Fibroblast of the aortic adventitia (primary cell): ENCODE measurements at places on chromosomes 16 and 17. TPM values are rescaled to one million over a fixed set of nuclear protein-coding genes. Genes with fewer than 3 reads are reported as not detected.
A peak's percentile ranks its signal among the peaks of the same experiment; 100 is the strongest.

The CHP2 gene
- total RNA-seq: not detected in 2 replicates

The ADPRM gene
- 9.3 and 18.3 TPM in 2 replicates for total RNA-seq

The KRTAP4-3 gene
- not detected in 2 replicates for total RNA-seq

The FNDC8 gene
- not detected in 2 replicates for total RNA-seq

The TBC1D24 gene
- 11.9 and 16.1 TPM in 2 replicates for total RNA-seq

The UTS2R gene
- total RNA-seq: not detected in 2 replicates

The FBXW10 gene
- under 0.01 TPM in 1 of 2 replicates, not detected in the other for total RNA-seq

The SSTR5 gene
- total RNA-seq: not detected in 2 replicates

The CHD9NB gene
- total RNA-seq: 1.6 and 2.3 TPM in 2 replicates

The GAS7 gene
- 7.0 and 22.2 TPM in 2 replicates for total RNA-seq

The SLC6A4 gene
- total RNA-seq: 0.41 and 23.8 TPM in 2 replicates

The CCL7 gene
- total RNA-seq: not detected in 2 replicates

The KCNJ12 gene
- total RNA-seq: 1.7 and 2.7 TPM in 2 replicates

The YPEL2 gene
- total RNA-seq: 10.8 and 22.7 TPM in 2 replicates

The ST6GALNAC2 gene
- 0.63 TPM in 1 of 2 replicates, not detected in the other for total RNA-seq

The TP53TG3C gene
- total RNA-seq: not detected in 2 replicates

The KRT33B gene
- total RNA-seq: not detected in 2 replicates

- DNase-seq: no peak
These were observed 531.8 kb upstream of the CDH5 start for GRCh38 chr16:65834688-65835087.

- DNase-seq: no peak
These were observed 5.8 kb downstream of the ZNF689 start for GRCh38 chr16:30604316-30604947.

GRCh38 chr17:79942591-79943346 lies 92.9 kb downstream of the TBC1D16 start:
- no peak for DNase-seq

GRCh38 chr17:35726127-35726952 lies 5.1 kb upstream of the RASL10B start:
- peak; percentile 77 for DNase-seq

DNA sequence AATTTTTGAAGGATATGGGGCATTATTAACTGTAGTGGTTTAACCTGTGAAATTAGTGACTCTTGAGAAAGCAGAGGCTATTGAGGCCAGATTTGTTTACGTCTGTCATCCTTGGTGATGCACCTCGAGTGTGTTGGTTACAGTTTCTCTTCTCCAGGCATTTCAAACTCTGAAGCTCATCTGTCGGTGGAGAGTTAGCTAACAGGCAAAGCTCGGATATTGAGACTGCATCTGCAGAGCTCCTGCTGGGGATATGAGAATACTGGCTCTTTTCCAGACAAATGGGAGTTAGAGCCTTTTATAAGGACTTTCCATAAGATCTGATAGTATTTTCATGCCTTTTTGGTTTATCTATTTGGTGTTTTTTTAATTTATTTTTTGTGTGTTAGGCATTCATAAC lies 6.7 kb downstream of the CLEC16A start:
- DNase-seq: no peak

- DNase-seq: peak; percentile 9
These were observed 83.2 kb downstream of the CNTNAP4 start for GRCh38 chr16:76360404-76360803.

GRCh38 chr17:5418858-5419355 lies 555 bp downstream of the NUP88 start:
- DNase-seq: peak; percentile 25

DNA sequence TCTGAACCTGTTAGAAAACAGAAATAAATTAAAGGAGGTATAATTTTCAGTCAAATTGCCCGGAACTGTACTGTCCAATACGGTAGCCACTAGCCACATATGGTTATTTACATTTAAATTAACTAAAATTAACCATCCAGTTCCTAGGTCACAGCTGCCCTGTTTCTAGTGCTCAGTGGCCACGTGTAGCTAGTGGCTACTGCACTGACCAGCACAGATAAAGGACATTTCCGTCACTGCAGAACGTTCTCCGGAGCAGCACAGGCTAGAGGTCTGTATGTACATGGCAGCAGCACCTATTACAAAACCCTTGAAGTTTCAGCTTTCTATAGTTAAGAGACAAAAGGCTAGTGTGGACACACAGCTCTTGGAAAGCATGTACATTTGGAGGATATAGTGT lies 33.7 kb downstream of the CPSF4L start:
- DNase-seq: no peak

- DNase-seq: peak; percentile 78
These were observed 46.1 kb downstream of the ZNRF1 start for GRCh38 chr16:75044800-75045361.

- DNase-seq: no peak
These were observed 1.5 kb downstream of the HLF start for GRCh38 chr17:55266051-55266957.

GRCh38 chr17:75113798-75114551 lies 4.2 kb downstream of the ARMC7 start:
- DNase-seq: peak; percentile 95

- no peak for DNase-seq
These were observed 68.1 kb downstream of the MRM3 start for GRCh38 chr17:850086-850850.

DNA sequence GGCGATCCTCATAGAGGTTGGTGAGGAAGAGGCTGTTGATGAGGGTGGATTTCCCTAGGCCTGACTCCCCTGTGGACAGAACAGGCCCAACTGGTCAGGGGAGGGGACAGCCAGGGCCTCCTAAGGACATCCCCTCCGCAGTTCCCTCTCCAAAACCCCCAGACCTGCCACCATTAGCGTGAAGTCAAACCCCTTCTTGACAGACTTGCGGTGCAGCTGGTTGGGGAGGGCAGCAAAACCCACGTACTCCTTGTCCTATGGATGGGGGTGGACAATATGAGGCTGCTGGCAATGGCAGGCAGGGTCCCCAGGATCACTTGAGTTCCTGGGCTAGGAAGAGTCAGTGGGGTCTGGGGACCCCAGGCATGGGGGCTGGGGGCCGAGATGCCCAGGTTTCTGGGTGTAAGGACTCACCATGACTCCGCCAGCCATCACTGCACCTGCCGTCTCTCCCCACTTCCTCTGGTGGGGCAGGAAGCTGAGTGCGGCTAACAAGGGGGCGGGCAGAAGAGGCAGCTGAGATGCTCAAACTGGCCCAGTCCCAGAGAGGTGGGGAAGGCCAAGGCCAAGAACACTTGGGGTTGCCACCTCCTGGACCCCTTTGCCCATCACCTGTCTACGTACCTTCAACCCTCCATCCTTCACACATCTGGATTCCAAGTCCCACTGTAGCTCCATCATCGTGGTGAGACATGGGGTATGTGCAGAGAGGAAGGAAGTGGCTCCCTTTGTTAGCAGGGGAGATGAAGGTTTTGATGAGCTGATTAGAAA lies at the start of gene SEPTIN1:
SEPTIN1 (minus strand) TSS at position 451 of the 771 bp plus-strand sequence; CDS start at position 432, 19 bp downstream.
- DNase-seq: no peak

- no peak for DNase-seq
These were observed 287.4 kb downstream of the SEC14L1 start for GRCh38 chr17:77428020-77428748.

GRCh38 chr16:85982563-85982939 lies 83.6 kb downstream of the IRF8 start:
- DNase-seq: no peak

GRCh38 chr17:43556292-43556691 lies 10.2 kb upstream of the ETV4 start:
- DNase-seq: peak; percentile 40

GRCh38 chr17:74303305-74303704 lies 22.7 kb upstream of the KIF19 start:
- DNase-seq: no peak

GRCh38 chr17:79391376-79392233 lies 219.2 kb downstream of the RBFOX3 start:
- peak; percentile 68 for DNase-seq

GRCh38 chr16:23079675-23080301 lies 69.5 kb downstream of the USP31 start:
- DNase-seq: no peak

- no peak for DNase-seq
These were observed 178.8 kb downstream of the MAP2K6 start for GRCh38 chr17:69593351-69593715.

DNA sequence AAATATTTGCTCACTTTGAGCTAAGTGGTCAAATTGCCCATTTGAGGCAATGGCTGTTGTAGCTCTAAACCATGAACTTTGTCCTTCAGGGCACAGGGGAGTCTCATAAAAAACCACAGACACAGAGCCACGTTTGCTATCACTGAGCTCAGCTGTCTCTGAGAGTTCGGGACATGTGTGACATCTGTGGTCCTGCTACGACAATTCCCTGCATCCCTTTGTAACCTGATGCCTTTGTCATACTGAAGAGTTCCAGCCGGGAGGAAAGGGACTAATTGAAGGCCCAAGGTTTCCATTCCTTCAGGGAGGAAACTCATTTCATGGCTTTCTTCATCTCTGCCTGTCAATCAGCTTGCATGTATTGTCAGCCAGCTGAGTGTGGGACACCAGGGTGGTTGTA lies 599.4 kb upstream of the CDH5 start:
- DNase-seq: no peak

GRCh38 chr16:52591471-52591870 lies 44.5 kb upstream of the TOX3 start:
- no peak for DNase-seq

DNA sequence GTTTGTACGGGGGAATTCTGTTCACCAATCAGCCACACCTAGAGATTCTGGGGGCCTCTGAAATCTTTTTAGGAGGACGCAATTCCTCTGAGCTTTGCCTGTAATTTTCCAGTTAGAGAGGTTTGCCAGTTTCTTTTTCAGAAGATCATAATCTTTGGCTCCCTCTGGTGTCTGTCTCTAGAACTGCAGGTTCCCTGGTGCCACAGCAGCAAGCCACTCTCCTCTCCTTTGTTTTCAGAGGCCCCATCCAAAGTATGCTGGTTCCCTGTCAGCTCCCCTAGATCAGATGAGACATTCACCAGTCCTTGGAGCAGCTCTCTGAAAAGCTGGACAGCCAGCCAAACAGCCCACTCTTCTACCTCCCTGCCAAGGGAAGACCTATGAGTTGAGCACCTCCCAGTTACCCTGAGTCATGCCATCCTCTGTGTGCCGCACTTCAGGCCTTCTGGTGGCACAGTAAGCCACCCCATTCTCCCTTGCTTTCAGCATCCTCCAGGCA lies 36.1 kb downstream of the RNF112 start:
- DNase-seq: peak; percentile 91

GRCh38 chr17:6475411-6475810 lies 31.2 kb downstream of the PIMREG start:
- DNase-seq: no peak

GRCh38 chr16:23847948-23848347 lies 12.2 kb downstream of the PRKCB start:
- no peak for DNase-seq

DNA sequence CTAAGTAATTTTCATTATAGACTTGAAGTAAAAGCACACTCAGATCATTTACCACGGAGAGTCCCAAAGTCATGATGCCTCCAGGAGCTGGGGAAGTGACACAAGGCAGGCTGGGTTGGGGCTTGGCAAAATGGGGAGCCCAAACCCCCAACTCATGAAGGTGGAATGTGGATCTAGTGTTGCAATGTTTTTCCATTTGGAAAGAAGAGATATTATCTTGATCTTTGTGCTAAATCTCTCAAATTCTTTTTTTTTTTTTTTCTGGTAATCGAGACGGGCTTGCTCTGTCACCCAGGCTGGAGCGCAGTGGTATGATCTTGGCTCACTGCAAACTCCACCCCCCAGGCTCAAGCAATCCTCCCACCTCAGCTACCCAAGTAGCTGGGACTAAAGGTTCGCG lies 7.5 kb upstream of the KCNG4 start:
- no peak for DNase-seq

- DNase-seq: no peak
These were observed 225.7 kb downstream of the CEP112 start for GRCh38 chr17:65966072-65966695.

GRCh38 chr16:50153596-50154419 lies 702 bp downstream of the TENT4B start:
- DNase-seq: no peak

DNA sequence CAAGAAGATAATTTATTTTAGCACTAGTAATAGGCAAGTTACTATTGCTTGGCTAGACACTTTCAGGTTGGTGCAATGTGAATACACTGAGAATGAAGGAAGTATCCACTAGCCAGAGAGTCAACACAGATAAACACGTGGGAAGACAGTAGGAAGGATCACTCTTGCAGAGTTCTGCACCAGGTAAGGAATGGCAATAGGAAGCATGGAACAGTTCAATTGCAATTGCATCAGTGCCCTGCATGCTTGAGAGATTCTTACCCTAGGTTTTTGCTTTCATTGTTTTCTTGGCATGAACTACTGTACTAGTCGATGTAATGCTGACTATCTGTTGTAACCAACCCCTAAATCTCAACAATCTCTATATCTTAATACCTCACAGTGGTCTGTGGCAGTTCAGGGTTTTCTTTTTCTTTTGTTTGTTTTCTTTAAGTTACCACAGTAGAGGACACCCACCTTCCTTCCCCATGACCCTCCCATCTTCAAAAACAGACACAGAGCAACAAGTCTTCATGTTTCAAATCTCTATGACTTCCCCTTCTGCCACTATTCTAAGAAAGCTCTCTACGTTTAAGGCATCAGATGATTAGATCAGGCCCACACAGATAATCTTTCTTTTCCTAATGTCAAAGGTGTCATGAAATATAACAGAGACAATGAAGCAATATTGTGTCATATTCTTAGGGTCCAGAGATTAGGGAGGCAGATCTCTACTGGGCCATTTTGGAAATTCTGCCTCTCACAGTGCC lies 18.1 kb upstream of the ABCA8 start:
- peak; percentile 40 for DNase-seq

GRCh38 chr16:10039220-10040096 lies 142.8 kb downstream of the GRIN2A start:
- DNase-seq: peak; percentile 11

- DNase-seq: no peak
These were observed 2.7 kb downstream of the OTOP3 start for GRCh38 chr17:74938194-74938950.

DNA sequence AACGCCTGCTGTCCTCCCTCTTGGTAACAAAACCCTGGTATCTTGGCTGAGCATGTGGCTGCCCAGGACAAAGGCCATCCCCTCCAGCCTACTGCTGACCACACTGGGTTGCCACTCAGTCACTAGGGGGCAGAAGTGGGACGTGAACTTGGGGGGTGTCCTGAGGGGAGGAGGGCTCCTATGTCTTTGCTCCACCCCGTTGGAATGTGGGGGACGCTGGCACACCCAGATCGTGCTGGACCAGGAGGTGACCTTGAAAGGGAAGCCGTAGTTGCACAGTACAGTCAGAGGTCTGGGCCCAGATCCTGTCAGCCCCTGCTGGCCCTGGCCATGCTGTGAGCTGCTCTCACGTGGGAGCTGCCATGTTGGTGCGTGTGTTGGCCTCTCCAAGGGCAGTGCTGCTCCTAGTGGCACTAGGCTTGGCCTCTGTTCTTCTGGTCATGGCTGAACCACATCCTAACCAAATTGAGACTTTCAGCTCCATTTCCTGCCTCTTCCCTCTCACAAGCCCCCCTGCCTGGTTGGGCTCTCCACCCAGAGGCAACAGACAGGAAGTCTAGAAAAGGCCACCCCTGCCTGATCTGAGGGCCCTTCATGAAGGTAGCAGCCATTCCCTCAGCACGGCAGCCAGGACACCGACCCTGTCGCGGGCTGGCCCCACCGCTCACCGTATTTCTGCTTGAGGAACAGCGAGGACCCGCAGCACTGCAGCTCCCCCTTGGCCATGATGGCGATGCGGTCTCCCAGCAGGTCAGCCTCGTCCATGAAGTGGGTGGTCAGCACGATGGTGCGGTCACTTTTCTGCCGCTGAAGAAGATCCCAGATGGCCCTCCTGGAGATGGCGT lies 29.0 kb upstream of the RNPS1 start:
- DNase-seq: peak; percentile 33

GRCh38 chr17:38893607-38894006 lies 23.7 kb downstream of the LASP1 start:
- DNase-seq: no peak
